ENCODE measurements at places on chromosomes 4 and X.

GRCh38 chr4:8255698-8256441 lies 13.7 kb upstream of the HTRA3 start:
- no peak for DNase-seq

- no peak for DNase-seq
Measured at GRCh38 chrX:131918839-131919238, 104.3 kb upstream of the STK26 start.

- no peak for DNase-seq
Measured at GRCh38 chr4:186204103-186204559, 12.8 kb downstream of the CYP4V2 start.

DNA sequence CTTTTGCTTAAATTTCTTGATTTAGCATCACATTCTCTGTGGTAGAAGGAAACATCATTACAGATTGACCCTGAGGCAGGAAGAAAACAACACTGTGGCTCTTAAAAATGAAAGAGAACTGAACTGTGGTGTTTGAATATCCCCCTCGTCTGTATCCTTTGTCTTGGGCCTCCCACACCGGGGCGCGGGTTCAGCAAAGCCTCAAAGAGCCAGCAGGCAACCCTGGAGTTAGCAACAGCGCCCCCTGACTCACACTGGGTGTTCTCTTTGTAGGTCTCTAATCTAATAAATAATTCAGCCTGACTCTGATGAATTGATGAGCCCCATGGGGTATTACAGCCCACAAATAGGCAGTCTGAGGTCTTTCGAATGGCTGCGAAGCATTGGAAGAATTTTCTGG lies 46.1 kb upstream of the CTSO start:
- DNase-seq: peak; percentile 33

GRCh38 chr4:75654905-75655304 lies 18.3 kb downstream of the G3BP2 start:
- DNase-seq: no peak

DNA sequence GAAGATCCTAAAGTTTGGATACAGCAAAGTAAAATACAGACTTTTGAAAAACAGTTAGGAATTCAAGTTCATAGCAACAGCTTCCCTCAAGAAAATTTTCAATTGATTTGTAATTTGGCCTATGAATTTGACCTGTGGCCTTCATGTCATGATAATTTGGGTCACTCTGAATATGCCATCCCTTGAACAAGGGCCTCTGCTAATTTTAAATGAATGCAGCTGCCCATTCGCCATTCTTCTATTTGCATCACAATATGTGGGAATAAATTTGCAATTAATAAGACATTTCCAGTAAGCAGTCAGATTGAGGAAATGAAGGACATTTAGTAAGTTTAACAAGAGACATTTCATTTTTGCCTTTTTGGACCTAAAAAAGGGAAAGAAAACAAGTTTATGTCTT lies 1.9 kb upstream of the REST start:
- no peak for DNase-seq

DNA sequence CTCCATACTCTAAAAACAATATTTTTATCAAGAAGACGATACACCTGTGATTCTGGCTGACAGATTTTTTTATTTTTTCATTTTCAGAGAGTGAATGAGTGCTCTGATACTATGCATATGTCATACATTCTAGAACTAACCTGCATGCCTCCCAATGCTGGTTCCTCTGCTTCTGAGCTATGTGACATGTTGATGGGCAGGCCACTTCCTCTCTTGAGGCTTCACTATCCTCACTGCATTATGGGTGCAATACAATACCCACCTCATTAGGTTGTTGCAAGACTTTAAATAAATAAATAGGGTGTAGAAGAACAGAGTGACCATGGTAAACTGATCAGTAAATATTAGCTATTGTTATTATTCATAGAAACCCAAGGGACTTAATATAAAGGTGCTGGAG lies 408.3 kb downstream of the HNRNPD start:
- DNase-seq: no peak

GRCh38 chr4:39978904-39979303 lies 1.2 kb upstream of the PDS5A start:
- DNase-seq: no peak

DNA sequence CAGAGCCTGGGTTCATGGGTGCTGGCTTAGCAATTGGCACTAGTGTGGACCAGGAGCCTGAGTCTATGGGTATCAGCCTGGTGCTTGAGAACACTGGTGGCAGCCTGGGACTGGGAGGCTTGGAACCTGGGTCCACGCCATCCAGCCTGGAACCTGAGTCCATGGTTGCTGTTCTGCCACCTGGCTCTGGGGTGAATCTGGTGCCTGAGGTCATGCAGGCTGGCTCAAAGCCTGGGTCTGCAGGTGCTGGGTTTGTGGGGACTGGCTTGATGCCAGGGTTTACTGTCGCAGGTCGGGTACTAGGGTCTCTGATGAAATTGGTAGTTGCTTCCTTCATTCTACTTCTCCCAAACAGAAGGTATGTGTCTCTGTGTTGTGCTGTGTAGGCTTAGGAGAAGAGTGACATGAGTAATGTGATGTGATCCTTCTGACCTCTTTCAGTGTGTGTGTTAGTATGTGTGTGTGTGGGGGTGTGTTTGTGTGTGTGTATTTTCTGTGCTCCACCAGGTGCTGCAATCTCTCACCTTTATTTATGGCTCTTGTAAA lies 517.0 kb upstream of the EPHA5 start:
- DNase-seq: no peak

DNA sequence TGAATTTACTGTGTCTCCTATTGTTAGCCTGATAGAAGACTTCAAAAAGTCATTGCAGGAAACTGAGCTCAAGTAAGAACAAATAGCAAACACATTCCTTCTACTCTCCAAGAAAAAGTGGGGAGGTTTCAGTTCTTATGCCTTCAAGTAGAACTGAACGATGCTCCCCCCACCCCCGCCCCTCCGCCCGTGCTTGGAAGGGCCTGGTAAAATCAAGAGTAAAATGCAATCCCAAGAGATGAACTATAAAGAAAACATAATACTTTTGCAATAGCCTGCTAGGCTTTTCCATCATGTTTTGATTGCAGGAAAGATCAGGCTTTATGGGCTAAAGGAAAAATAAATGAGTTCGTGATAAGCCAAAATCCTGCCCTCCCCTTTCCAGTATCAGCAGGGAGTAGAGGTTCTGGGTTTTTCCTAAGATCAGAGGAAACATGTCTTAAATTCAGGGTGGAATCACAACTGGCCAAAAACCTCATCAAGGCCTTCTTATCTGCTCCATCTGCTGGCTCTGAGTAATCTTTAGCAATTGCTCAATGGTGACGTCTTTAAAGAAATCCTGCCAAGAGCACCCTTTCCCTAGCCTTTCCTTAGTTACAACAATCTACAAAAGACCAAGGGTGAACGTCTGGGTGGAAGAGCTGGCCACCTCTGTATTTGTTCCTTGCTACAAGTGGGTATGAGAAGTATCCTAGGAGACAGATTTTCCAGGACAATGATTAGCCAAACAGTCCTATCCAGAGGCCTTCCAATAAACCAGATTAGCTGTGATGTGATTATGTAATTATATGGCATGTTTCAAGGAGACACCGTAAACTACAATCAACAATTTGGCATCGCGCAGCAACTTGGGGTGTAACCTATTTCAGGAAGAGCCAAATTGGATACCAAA lies 66.3 kb upstream of the FAM9C start:
- DNase-seq: peak; percentile 89

GRCh38 chr4:8274765-8275547 lies 5.4 kb downstream of the HTRA3 start:
- DNase-seq: peak; percentile 96

DNA sequence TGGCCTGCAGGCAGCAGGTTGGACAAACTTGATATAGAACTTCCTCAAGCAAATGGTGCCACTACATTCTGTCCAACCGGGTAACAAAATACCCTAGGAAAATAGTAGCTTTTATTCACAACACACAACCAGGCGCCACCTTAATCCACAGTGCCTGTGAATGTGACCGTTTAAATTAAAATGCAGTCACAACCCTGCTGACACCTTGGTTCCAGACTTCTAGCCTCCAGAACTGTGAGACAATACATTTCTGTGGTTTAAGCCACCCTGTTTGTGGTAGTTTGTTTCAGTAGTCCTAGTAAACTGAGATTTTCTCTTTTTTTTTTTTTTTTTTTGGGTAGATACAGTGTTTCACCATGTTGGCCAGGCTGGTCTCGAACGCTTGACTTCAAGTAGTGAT lies 575.8 kb downstream of the PACRGL start:
- DNase-seq: no peak

GRCh38 chr4:147327322-147327721 lies 153.6 kb upstream of the EDNRA start:
- no peak for DNase-seq

GRCh38 chr4:141713771-141714445 lies 77.5 kb downstream of the IL15 start:
- no peak for DNase-seq

GRCh38 chr4:43607827-43608461 lies 715.4 kb downstream of the GRXCR1 start:
- DNase-seq: no peak

DNA sequence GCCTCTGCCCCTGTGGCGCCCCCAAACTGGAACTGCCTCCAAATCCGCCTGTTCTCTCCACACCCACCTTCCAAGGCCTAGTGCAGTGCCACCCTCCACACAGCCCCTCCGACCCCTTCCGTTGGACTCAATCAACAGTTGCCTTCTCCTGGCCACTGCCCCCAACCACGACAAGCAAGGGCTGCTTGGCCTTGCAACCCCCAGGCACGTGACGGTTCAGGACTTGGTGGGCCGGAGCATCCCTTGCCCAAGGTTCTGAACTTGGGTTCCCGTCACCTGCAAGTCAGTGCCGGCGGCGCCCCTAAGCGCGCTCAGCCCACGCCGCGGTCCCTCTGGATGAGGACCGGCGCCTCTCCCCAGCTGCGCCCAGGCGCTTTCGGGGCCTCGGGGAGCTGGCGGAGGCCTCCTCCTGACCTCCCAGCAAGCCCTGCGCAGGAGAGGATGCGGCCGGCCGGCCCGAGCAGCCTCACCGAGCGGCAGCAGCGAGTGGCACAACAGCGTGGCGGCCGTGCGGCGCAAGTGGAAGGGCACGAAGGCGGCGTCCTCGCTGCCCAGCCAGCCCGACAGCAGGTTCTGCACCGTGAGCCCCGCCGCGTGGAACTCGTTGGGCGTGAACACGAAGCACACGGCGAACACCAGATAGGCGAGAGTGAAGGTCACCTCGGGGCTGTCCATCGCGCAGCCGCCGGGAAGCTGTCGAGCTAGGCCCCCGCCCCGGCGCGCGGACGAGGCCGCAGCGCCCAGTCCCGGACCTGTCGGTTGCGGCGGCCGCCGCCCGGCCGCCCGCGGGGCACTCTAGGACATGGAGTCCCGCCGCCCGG lies 750 bp downstream of the TMEM129 start:
- DNase-seq: peak; percentile 46

GRCh38 chr4:110268352-110268751 lies 69.9 kb upstream of the ELOVL6 start:
- no peak for DNase-seq

DNA sequence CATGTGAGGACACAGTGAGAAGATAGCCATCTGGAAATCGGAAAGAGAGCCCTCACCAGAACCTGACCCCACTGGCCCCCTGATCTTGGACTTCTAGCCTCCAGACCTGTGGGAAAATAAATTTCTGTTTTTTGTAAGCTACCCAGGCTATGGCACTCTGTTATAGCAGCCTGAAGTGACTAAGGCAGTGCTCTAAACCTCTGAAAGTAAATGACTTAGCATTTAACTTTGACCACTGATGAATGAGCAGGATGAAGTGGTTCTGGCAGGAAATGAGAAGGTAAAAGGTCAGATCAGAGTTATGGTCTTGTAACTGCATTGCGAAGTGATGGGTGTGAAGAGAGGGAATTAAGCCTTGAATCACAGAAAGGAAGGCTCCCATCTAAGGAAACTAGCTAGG lies 17.0 kb downstream of the GPAT3 start:
- DNase-seq: no peak

DNA sequence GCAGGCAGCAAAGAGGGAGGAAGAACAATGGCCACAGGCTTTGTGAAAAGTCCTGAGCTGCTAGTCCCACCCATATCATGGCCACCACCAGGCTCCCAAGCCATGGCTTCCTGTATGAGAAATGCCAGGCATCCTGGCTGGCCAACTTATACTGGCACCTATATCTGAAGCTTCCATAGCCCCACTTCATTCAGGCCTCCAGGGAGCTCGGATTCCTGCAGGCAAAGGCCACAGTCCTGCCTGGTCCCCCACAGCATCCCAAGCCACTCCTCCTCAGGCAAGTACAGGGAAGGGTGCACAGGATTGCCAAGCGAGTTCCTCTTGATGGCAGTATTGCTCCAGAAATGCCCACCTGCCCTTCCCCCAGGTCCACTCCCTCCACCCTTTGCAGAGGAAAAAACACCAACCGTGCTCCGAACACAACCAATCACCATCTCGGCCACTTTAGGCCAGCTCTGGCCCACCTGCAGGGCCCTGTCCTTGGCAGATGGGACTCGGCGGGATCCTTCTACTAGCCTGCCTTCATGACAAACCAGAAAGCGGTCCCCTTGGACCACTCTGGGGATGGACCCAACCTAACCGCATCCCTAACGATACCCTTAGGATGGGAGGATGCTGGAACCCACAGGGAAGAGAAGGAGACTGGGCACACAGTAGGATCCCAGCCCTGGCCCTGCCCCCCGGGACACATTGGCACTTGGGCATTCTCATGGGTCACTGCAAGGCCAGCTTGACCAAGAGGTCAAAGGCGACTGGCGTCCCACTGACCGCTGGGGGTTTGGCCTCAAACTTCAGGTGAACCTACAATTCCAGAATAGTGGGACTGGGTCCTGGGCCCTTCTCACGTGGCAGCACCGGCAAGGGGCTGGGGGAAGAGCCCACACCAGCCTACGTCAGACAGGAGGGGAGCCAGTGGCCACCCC lies 220.4 kb upstream of the AGTR2 start:
- peak; percentile 1 for DNase-seq

- DNase-seq: peak; percentile 14
Measured at GRCh38 chrX:119398587-119398973, 556 bp upstream of the SLC25A43 start.

DNA sequence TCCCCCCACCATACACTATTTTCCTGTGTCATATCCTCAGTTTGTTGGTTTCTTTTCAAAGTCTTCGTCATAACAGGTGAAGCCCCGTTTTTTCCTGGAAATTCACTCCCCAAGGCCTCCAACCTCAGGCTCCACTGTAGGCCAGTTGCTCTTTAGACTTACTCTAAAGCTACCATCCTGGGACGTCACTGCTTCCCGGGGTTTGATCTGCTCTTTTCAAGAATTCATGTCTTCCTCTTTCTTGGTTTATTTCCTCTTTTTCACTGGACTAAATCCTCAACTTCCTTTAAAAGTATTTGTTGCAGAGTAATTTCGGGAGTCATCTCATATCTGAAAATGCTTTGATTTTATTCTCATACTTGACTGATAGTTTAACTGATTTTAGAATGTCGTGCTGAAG lies 6.5 kb upstream of the SERTM2 start:
- DNase-seq: no peak

GRCh38 chr4:3010998-3011397 lies 47.6 kb downstream of the GRK4 start:
- DNase-seq: no peak

- DNase-seq: no peak
Measured at GRCh38 chr4:158599150-158599549, 72.5 kb downstream of the C4orf46 start.

DNA sequence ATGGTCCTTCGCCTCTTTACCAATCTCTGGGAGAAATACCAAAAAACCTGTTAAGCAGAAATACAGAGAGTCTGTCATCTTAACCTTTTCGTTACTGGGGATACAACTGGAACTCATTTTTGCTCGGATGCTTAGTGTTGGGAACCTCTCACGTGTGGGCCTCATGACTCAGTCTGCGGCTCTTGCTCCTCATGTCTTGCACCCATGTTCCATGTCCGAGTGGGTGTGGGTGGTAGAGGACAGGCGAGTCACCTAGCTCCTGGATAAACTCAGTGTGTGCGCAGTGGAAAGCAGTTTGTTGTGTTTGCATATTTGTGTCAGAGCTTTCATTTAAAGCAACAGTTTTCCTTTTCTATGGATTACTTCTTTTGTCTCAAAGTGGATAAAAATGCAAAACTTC lies 70.6 kb downstream of the TNIP2 start:
- no peak for DNase-seq
